Cerebellum (tissue), 4 donors: ENCODE measurements at places on chromosomes 3 and 15.
A peak's percentile ranks its signal among the peaks of the same experiment; 100 is the strongest.

GRCh38 chr3:7328339-7328738 lies 467.4 kb downstream of the GRM7 start:
- DNase-seq = no peak

- no peak for DNase-seq
These were observed 70.2 kb downstream of the LRRC28 start for GRCh38 chr15:99321468-99321867.

DNA sequence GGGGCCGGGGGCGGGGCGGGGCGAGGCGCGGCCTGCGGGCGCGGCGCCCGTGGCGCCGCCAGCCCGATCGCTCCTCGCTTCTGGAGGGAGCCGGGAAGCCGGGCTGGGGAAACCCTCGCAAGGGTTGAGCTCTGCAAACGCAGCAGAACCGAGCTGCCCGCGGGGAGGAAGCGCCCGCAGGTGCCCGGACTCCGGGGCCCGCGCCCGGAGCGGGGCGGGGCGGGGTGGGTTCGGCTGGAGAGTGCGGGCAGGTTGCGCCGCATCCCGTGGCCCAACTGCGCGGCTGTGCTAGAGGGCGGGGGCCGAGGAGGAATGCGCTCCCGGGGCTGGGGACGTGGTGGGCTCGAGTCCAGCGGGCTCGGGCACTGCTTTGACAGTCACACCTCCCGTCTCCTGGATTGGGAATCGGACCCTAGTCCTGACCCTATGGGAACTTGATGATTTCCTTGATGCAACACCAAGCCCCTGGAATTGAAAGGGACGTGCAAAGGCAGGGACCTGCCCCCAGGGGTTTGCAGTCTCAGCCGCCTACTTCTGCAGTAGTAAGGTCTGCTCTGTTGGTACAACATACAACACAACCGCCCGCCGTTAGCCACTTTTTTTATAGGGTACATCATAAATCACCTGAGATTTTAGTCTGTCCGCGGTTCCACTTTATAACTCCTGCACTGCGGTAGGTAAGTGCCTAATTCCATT lies 34.3 kb downstream of the ZBTB38 start:
- DNase-seq = peak; percentile 71

DNA sequence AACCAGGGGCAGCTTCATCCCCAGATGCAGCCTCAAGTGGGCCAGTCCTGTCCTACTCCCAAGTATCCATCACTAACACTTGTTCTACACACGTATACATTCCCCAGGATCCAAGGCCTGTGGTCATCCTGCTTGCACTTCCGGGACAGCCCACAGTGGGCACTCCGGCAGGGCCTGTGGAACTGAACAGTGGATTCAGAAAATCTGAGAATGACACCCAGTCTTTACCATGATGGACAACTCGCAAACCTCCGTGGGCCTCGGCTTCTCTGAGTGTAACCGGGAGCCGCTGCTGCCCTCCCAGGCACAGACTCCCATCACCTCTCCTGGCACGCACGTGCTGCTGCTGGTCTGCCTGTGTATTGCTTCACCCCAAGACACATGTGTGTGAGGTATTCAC lies 59.6 kb downstream of the ATP10A start:
- DNase-seq = no peak

GRCh38 chr3:158659454-158660237 lies 12.8 kb downstream of the LXN start:
- DNase-seq = peak; percentile 41

GRCh38 chr3:188489639-188490405 lies 335.9 kb downstream of the LPP start:
- no peak for DNase-seq

- no peak for DNase-seq
These were observed 30.7 kb downstream of the NANOGP8 start for GRCh38 chr15:35054380-35054779.

- DNase-seq = no peak
These were observed 25.8 kb downstream of the C3orf33 start for GRCh38 chr3:155780291-155780690.

- no peak for DNase-seq
These were observed 374.3 kb upstream of the TGFBR2 start for GRCh38 chr3:30232142-30232541.

GRCh38 chr3:155138677-155139076 lies 58.6 kb downstream of the MME start:
- no peak for DNase-seq

- DNase-seq = no peak
These were observed 819.7 kb upstream of the ALCAM start for GRCh38 chr3:104547031-104547430.
